Stimulated activated CD4-positive, alpha-beta T cell treated with anti-CD3 and anti-CD28 coated beads, Interleukin-1b, Interleukin-23, amount 100 ng/mL, for 1 hour (primary cell): ENCODE measurements at places on chromosomes 2 and 18.

- no peak for DNase-seq
These were observed 44.6 kb upstream of the AAK1 start for GRCh38 chr2:69687971-69688611.

DNA sequence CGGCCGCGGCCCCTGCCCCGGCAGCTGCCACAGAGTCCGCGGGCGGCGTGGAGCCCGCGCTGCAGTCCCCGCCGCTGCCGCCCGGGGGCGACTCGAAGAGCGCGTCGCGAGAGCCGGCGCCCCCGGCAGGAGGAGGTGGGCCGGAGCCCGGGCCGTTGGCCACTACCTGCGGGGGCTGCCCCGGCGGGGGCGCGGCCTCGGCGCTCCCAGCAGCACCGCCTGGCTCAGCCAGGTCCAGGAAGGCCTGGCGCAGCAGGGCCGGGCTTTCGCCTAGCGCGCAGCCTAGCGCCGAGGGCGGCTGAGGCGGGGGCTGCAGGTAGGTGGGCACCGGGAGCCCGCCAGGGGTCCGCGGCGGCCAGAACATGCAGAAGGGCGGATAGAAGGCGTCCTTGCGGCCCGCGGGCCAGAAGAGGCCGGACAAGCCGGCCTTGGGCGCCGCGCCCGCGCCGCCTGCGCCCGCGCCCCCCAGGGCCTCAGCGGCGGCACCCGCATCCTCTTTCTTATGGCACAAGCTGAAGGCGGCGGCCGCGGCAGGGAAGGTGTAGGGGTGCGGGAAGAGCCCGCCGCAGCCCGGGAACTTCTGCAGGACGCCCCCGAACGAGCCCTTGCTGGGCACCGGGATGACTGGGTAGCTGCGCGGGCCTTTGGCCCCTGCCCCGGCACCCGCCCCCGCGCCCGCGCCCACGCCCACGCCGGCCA is 3.9 kb downstream of the SKOR2 start:
- DNase-seq: no peak

DNA sequence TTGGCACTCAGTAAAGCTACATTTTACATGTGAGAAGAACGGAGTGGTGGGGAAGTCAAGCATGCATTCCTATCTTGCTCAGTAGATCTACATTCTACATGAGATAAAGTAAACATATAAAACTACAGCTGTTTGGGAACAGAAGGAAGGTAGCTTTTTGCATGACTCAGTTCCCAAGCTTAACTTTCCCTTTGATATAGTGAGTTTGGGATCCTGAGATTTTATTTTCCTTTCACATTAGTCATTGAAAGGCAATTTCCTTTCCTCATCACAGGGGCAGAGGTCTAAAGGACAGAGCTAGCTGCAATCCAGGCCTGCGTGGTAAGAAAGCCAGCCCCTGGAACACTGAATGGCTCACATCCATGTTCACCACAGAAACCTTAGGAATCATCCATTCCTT is 257.2 kb downstream of the SRBD1 start:
- no peak for DNase-seq

DNA sequence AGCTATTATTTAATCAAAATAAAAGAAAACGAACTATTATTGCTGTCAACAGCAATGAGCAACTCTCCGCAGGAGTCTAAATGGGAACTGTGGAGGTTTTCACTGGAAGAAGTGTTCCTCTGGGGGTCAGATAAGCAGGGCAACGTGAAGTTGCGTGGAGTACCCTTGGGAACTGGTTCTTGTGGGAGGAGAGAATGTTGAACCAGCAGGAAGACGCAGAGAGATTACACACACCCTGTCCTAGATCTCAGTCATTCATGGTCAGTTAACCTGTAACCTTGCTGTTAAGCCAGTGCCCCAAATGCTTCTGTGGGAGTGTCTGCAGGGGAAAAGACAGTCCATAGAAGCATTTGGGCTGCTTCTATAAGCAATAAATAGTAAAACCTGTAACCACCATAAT is 20.4 kb upstream of the CABLES1 start:
- no peak for DNase-seq

DNA sequence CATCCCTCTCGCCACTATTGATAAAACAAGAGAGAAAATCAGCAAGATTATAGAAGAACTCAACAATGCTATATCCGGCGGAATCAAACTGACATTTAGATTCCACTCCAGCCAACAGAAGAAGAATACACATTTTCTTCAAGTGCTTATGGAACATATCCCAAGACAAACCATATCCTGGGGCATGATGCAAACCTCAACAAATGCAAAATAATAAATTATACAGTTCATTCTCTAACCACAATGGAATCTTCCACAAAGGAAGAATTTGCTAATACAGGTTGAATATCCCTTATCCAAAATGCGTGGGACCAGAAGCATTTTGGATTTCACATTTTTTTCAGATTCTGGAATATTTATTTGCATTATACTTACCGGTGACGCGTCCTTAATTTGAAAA is 51.4 kb upstream of the YPEL5 start:
- DNase-seq: no peak

DNA sequence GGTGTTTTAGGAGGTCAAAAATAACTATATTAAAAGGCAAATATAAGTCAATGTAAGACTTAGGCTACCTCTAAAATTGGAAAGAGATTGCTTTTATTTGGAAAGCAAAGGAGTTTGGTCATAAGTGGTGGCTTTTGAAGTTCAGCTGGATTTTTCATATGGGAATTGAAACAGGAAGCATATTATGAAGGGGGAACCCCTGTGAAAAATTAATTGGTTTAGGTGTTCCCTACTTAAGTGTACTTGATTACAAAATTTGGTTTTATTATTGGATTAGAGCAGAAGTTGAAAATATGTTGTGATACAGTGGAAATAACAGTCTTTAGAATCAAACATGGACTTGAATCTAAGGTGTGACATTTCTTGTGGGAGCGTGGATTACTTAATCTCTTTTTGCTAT is 121.4 kb upstream of the TTC27 start:
- no peak for DNase-seq

DNA sequence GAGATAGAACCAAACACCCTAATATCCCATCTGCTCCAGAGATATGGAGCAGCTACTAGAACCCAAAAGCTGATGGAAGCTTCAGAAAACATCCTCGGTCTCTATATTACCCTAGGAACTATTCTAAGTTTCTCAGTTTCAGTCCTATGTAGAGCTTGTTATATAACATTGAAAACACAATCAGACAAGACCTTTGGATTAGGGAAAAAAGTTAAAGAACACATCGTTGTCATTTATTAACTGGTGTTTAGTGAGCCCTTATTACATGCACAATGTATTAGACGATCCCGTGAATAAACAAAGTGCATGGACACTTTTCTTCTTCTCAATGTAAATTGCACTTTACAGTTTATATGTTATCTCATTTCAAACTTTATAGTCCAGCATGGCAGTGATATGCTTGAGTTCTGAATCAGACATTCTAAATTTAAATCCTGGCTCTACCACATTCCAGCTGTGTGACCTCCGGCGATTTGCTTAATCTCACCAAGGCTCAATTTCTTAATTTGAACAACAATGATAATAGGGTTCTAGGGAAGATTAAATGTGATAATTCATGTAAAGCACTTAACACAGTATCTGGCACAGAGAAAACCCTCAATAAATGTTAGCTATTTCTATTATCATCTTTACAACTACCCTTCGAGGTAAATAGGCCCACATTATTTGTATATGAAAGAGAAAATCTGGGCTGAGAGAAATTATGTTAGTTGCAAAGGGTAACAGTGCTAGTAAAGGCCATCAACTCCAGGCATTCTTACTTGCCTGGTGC is 83.6 kb upstream of the PIK3C3 start:
- DNase-seq: no peak

DNA sequence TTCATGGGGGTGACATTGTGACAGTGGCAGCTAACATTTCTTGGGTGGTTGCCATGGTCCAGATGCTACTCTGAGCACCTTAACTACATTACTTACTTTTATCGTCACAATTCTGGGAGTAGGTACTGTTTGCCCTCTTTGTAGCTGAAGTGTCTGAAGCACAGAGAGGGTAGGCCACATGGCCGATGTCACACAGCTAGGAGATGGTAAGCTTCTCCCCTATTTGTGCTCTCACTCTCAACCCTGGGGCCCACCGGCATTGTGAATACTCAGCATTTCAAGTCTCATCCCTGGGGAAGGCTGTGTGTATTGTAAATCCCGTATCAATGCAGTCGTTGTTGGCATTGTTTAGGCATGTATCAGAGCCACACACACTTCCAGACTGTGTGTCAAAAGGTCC is 136.6 kb downstream of the ACOXL start:
- DNase-seq: no peak

DNA sequence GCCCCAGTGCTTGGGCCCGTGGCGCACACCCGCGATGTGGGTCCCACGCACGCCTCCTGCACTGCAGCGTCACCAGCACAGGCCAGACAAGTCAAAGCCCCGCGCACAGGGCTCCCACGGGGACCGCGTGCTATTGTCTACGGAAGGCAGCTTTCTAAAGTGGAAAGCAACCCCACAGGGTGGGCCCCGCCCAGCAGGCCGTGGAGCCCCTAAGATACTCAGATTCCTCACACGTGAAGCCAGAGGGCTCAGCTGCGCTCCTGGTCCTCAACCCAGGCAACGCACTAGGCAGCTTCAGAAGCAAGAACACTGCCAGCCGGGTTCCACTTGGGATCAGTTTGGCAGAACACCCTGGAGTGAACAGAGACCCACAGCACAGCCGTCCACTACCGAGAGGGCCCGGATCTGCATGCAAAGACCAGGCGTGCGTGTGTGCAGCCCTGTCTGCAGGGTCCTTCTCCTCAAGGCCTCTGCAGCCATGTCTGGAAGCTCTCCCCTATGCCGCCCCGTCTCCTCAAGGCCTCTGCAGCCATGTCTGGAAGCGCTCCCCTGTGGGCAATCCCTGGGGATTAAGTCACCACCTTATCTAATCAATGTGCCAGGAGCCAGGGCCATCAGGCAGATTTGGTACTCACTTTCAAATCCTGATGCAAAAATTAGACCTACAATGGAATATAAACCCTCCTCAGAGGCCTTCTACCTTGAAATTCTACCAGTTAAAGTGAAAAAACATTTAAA is 231.3 kb downstream of the HDAC4 start:
- DNase-seq: no peak

DNA sequence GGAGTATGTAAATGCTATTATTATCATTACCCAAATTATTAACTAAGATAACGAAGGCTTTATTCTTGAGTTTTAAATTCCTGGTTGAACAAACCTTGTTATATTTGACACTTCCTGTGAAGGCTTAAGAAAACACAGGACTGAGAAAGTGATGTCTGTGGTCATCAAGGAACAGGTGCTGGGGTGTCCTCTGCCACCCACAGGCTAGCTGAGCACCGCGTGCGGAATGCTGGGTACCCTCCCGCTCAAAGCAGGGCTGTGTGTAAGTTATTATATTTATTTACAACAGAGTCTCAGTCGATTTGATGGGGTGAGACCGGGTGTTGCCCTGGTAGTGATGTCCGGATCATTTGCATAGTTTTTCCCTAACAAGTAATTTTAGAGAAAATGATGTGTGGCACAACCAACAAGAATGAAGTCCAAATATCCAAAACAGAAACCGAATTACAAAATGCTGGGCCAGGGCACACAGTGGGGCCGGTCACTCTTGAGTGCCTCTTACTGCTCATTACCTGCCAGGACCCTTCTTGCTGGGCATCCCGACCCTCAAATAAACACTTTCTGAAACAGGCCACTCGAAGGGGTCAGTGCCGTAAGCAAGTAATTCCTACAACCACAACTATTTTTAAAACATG is 49.2 kb downstream of the TMEM18 start:
- DNase-seq: no peak

GRCh38 chr2:201781557-201782051 is 871 bp upstream of the ALS2 start:
- no peak for DNase-seq

DNA sequence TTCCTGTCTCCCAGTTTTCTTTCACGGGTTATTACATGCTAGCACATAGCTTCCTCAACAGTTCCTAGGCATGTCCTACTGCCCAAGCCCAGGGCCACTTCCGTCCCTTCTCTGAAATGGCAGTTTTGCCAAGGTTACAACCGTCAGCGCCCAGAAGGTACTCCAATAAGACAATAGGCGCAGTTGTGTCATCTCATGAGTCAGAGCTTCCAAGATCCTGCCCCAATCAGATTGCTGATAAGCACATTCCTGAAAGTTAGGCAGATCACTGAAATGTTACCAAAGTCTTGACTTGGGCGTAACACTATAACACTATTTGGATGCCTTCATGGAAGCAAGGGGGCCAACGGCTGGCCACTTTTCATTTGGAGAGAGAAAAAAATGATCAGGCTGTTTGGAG is 34.2 kb downstream of the GKN2 start:
- DNase-seq: no peak

- no peak for DNase-seq
These were observed 28.3 kb upstream of the NTSR2 start for GRCh38 chr2:11698009-11698922.
